ENCODE measurements at places on chromosomes 7 and 10.

- DNase-seq, result peak; percentile 40
These were observed 177.9 kb downstream of the RNF133 start for GRCh38 chr7:122520971-122521555.

GRCh38 chr10:80500572-80501380 lies 36.9 kb upstream of the SH2D4B start:
- DNase-seq, result no peak

DNA sequence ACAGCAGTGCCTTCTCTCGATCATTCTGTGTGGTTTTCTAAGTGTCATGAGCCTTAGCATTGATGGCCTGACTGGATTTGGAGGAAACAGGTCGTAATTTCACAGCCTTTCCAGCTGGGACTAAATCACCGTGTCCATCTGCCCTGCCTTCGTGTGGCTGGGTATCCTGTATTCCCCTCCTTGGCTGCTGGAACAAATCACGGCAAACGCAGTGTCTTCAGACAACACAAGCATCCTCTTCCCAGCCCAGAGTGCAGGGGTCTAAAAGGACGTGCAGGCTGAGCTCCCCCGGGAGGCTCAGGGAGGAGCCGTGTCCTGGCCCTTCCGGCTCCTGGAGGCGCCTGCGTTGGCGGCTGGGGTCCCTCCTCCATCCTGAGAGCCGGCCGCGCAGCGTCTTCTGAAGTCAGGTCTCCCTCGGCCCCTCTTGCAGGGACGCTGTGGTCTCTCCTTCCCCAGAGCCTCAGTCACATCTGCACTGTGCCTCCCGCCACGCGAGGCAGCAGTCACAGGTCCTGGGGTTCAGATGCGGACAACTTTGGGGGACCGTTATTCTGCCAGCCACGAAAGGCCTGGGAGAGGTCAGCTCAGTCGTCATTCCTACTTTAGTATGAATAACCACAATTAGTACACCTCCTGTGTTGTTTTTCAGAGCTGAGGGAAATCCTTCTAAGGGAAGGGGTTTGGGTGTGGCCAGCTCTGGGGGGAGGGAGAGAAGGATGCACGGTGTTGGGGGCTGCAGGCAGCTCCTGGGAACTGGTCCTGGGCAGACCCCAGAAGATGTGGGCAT lies 41.1 kb downstream of the FAM20C start:
- DNase-seq, result no peak

DNA sequence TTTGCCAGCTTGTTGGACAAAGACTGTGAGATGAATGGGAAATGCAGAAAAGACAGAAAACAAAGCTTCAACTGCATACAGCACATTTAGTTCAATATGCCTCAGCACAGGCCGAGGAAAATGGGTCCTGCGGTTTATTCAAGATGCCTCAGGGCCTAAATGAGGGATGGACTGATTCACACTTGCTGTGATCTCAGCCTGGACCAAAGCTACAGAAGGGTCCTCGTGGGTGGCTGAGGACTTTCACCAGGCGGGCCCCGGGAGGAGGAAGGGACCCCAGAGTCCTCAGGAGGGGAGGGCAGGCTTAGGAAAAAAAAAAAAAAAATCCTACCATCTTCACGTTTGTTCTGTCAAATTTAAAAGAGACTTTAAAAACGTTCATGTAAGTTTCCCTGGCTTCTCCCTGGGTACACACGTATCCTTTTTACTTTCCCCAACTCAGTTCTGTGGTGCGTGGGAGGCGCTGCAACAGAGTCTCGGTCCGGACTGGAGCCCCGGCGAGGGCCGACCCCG lies 624 bp upstream of the ZNF783 start:
- DNase-seq, result no peak

GRCh38 chr10:31134311-31134952 lies 102.8 kb upstream of the ZNF438 start:
- peak; percentile 67 for DNase-seq

GRCh38 chr7:47039089-47039648 lies 542.7 kb downstream of the TNS3 start:
- DNase-seq, result no peak

DNA sequence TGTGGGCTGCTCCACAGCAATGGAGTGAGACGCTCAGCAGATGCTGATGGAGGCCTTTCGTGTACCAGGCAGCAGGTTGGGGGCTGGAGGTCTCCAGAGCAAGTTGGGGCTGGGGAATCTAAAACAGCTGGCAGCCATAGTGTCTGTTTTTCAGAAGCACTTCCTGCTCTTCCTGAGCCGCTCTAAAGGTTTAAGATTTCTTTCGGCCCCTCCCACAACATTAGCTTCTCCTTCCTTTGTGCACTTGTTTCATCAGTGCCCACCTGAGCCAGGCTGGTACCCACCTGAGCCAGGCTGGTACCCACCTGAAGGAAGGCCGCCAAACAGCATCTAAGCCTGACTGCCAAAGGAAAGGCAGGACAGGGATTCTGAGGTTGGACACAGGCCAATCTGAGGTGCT lies 18.4 kb upstream of the WAPL start:
- no peak for DNase-seq

GRCh38 chr7:36986948-36987724 lies 262.8 kb upstream of the AOAH start:
- DNase-seq, result peak; percentile 43

DNA sequence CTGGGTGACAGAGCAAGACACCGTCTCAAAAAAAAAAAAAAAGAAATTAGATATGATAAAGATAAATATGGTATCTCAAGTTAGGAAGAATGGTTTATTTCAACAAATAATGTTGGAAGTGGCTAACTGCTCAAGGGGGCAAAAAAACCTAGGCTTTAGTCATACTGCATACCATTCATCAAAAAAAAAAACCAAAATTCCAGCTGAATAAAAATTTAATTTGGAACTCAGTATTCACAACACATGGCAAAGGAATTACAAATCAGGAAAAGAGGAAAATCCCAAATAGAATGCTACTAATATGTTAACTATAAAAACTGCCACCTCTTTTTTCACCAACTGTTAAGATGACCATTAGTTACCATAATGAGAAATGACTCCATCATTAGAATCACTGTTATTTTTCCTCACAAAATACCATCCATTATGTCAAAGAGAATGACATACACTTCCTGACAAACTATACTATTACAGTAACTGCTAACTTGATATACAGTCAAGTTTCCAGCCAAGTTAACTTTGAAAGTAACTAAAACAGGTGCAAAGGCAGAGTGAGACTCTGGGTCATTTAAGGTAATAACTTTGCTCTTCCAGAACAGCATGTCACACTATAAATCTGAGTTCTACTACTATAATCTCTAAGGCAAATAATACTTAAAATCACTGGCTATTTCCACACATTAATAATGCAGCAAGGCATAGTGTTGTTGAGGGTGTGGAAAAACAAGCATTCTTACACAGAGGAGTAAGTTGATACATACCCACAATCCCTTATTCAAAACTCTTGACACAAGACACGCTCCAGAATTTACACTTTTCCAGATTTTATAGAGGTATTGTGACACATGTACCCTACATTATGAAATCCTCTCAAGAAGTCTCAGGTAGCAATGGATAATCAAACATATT lies 10.2 kb downstream of the KBTBD2 start:
- DNase-seq, result no peak

- DNase-seq, result no peak
These were observed 82.1 kb downstream of the CPEB3 start for GRCh38 chr10:92208736-92209135.

GRCh38 chr7:108211382-108212201 lies 81.4 kb upstream of the LAMB4 start:
- DNase-seq, result peak; percentile 88

DNA sequence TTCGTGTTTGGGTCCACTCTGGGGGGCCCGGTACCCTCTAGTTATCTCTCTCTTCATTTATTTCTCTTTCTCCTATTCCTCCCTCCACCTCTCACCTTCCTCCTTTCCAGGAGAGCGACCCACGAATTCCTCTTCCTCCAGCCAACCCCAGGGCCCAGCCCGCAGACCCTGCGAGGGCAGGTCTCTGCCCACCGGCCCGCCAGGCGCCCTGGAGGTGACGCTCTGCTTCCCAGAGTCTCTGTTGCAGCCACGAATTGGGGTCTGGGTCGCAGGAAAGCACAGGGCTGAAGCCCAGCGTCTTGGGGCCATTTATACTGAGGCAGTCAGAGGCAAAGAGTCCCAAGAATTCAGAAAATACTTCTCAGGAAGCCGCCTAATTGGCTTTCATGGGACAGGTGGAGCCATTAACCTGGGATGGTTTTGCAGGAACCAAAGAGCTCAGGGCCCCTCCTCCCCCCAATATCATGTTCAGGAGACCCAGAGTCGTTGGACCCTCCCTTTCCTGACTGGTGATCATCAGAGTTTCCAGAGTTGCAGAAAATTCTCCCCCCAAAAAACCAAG lies 2.7 kb upstream of the EN2 start:
- no peak for DNase-seq

- no peak for DNase-seq
These were observed 62.5 kb downstream of the DAGLB start for GRCh38 chr7:6385110-6385781.

- DNase-seq, result peak; percentile 71
These were observed 14.8 kb downstream of the ADAM8 start for GRCh38 chr10:133261726-133262325.

GRCh38 chr7:139423091-139423490 lies 60.4 kb downstream of the KLRG2 start:
- no peak for DNase-seq

GRCh38 chr10:26327811-26328210 lies 110.3 kb upstream of the APBB1IP start:
- no peak for DNase-seq

DNA sequence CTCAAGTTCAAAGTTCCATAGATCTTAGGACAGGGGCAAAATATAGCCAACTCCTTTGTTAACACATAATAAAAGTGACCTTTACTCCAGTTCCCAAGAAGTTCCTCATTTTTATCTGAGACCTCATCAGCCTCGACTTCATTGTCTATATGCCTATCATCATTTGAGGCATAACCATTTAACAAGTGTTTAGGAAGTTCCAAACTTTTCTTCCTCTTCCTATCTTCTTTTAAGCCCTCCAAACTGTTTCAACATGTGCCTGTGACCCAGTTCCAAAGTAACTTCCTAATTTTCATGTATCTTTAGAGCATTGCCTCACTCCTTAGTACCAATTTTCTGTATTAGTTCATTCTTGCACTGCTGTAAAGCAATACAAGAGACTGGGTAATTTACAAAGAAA lies 569.1 kb downstream of the ANKRD7 start:
- no peak for DNase-seq

GRCh38 chr7:68267486-68267885 lies 1270.9 kb downstream of the TYW1 start:
- no peak for DNase-seq

- DNase-seq, result no peak
These were observed 44.2 kb downstream of the PRF1 start for GRCh38 chr10:70558295-70558694.

GRCh38 chr7:148503900-148504487 lies 86.6 kb upstream of the C7orf33 start:
- peak; percentile 20 for DNase-seq

GRCh38 chr10:26730552-26730951 lies 33.1 kb downstream of the PDSS1 start:
- DNase-seq, result no peak

- DNase-seq, result no peak
These were observed 12.2 kb downstream of the AIFM2 start for GRCh38 chr10:70120417-70120816.

DNA sequence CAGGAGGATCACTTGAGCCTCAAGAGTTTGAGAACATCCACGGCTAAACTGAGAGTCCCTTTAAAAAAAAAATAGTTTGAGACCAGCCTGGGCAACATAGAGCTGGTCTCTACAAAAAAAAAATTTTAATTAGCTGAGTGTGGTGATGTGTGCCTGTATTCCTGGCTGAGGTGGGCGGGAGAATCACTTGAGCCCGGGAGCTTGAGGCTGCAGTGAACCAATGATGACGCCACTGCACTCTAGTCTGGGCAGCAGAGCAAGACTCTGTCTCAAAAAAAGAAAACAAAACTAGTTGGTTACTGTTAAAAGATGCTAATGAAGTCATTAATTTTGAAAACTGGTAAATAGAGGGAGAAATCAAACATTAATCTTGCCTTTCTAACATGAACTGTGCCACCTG lies 76.4 kb downstream of the MMRN2 start:
- no peak for DNase-seq

- DNase-seq, result no peak
These were observed 158.2 kb downstream of the CELF2 start for GRCh38 chr10:11175823-11176243.

DNA sequence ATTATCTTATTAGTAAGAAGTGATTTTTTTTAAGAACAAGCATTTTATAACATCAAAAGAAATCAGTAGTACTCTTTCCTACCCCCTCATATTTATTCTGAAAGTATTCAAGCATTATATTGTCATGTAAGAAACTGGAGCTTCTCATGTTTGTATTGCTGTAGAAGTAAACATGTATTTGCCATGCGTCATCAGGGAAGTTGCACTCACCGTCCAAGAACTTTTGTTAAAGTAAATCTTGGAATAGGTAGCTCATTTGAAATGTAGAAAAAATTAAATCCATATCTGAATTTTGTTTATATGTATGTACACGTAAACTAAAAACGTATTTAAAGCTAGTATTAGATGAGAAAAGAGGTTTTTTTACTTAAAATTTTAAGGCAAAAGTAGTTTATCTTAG lies 96.8 kb downstream of the PTEN start:
- no peak for DNase-seq

- no peak for DNase-seq
These were observed 233.8 kb downstream of the TCERG1L start for GRCh38 chr10:131077724-131078123.

DNA sequence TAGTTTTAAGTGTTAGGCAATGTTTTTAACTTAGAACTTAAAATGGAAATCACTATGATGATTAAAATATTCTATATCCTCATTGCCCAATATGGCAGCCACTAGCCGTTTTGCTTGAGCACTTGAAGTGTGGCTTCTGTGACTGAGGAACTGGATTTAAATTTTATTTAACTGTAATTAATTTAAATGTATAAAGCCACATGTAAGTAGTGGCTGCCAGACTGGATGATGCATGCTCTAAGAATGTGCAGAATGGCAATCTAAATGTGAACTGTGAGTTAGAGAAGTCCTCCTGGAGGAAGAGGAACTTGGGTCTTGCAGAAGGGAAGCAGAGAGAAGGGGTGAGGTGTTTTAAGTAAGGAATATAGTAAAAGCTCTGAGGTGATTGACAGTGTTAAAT lies 451.4 kb downstream of the SUGCT start:
- no peak for DNase-seq

- DNase-seq, result no peak
These were observed 54.8 kb upstream of the CCDC71L start for GRCh38 chr7:106715730-106716129.

DNA sequence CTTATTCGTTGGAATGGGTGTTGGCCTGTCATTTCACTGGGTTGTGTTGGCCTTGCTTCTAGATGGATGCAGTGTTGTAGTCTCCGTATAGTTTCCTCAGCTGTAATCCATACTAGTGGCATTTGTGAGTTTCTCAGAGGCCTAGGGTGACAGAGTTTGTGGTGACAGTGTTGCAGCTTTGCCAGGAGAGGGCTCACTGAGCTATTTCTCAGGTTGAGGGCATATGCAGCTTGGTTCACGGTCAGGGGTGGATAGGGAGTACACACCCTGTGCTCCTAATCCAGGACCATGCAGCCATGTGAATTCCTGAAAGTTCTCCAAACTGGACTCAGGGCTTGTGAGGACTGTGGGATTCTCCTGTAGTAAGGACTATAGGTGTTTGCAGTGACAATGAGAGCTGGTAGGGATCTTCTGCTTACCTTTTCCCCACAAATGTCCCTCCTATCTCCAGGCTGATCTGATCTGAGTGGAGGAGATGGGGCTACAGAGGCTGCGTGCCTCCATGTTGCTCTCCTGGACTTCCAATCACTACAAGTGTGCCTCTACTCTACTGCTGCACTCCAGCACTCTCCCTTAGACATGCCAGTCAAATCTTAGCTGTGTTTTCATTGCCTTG lies 229.0 kb downstream of the STK31 start:
- peak; percentile 54 for DNase-seq

Measured in NCI-H345 (cell line).